ENCODE measurements at places on chromosomes 1 and 21.
A peak's percentile ranks its signal among the peaks of the same experiment; 100 is the strongest.

DNA sequence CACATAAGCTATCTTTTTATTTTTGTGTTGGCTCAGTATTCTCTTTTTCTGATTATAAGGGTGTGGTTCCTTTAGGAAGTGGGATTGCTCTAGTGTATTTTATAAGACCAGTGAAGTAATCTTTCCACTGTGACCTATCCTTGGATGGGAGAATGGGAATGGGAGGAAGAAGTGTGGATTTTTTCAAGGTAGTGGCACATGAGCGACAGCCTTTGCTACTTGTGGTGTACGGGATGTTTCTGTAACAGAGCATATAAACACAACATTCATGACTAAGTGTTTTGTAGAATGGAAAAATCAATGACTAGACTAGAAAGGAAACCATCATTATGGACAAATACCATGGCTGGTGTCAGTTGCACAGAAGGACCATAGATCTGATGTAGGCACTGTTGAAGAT is 209.6 kb downstream of the GIPC2 start:
- DNase-seq: no peak

GRCh38 chr1:37174341-37174740 is 140.0 kb upstream of the GRIK3 start:
- no peak for DNase-seq

GRCh38 chr1:32249831-32250525 is 1.1 kb upstream of the LCK start:
- DNase-seq: peak; percentile 30

GRCh38 chr1:210496063-210496462 is 167.4 kb downstream of the HHAT start:
- no peak for DNase-seq

GRCh38 chr1:213724640-213725536 is 262.9 kb upstream of the PROX1 start:
- DNase-seq: peak; percentile 18

- no peak for DNase-seq
These were observed 33.6 kb downstream of the RUNX1 start for GRCh38 chr21:35015435-35016024.

DNA sequence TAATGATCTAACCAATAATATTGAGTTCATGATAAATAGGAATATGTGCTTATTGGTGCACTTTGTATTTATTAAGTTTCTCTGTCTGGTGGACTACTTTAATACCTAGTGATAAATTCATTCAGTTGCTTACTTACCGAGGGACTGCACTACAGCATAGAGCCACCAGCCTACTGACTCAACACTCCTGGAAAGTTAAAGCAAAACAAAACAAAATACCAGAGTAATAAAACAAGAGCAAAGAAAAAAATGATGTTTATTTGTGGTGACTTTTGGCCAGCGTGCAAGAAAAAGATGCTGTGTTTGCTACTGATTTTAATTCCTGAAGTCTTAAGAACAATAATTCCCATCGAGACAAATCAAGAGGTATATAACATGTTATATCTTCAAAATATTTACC is 586.3 kb downstream of the PLA2G4A start:
- no peak for DNase-seq

DNA sequence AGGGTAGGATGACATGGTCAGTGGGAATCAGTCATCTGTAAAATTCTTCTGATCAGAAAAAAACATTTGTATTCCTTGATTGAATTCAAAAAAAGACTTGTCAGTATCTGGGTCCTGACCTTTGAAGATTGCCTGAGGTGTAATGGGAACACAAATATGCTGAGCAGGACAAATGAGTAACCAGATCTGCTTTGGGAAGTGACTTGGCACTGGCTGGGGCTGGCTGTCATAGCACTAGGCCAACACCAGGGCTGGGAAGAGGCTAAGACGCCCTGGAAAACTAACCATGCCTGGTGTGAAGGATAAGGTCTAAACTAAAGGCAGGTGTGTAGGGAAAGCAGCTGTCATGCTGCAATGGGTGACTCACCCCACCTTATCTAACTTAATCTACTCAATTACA is 452.9 kb upstream of the BEND5 start:
- DNase-seq: no peak

- no peak for DNase-seq
These were observed 102.2 kb downstream of the TSEN15 start for GRCh38 chr1:184153731-184154130.

DNA sequence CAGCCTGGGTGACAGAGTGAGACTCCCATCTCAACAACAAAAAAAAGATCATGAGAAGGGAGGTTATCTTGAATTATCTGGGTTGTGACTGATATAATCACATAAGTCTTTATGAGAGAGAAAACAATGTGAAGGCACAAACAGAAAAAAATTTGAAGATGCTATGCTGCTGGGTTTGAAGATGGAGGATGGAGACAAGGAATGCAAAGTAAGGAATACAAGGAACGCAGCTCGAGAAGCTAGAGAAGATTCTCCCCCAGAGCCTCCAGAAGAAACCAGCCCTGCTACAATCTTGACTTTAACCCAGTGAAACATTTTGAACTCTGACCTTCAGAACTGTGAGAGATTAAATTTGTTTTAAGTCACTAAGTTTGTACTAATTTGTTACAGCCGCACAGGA is 15.1 kb downstream of the EVI5 start:
- no peak for DNase-seq

- no peak for DNase-seq
These were observed 10.2 kb upstream of the BECN2 start for GRCh38 chr1:241947354-241947753.

DNA sequence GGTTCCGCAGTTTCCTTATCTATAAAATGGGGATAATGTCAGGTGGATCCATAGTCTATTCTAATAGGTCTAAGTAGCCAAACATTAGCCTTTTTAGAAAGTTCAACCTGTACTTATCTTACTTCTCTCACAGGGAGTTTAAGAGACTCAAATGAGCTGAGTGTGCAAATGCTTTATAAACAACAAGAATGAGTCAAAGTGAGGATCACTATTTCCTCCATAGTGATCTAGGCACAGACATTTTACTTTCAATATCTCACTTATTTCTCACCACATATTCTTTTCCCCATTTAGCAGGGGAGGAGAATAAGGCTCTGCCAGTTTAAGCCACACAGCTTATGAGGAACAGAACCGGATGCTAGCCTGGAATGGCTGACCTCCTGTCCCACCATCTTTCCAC is 92.1 kb upstream of the LMO4 start:
- no peak for DNase-seq

DNA sequence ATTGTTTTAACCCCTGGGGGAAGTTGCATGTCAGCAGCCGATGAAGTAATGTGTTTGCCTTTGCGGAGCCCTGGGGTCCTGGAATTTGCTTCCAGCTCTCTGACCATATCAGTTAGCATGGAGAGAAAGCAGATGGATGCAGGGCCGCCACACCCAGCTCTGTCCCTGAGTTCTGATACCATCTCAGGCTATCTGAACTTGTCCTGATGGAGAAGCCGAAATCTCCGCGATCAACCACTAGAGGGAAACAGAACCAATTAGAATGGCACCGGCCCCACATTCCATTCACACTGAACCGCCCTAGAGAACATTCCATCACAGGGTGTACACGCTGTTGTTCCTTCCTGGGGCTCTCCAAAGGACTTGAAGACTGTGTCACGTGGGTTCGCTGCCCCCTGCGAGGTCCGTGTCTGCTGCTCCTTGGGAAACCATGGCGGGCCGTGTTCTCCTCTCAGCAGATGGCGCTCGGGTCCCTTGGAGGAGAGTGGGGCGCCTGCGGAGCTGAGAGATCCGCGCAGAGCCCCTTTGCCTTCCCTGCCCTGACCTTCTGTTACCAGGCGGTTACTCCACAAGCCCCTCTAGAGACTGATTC is 75.4 kb downstream of the ABCA4 start:
- DNase-seq: peak; percentile 80

DNA sequence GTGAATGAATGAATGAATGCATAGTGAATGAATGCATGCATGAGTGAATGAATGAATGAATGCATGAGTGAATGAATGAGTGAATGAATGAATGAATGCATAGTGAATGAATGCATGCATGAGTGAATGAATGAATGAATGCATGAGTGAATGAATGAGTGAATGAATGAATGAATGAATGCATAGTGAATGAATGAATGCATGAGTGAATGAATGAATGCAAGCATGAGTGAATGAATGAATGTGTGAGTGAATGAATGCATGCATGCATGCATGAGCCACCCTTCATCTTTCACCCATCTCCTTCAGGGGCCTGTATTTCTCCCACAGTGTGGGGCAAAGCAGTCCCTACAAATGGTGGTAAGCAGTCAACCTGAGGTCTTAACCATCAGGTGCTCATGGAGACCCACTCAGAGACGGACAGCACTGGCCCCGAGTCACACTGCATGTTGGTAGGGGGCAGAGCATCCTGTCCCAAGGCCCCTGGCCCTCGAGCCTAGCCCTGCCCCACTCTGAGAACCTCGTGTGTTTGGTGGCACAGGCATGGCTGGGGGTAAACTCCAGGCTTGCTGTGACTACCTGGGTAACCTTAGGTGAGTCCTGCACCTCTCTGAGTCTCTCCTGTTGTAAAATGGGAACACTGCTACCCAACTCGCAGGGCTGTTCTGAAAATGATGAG is 28.0 kb upstream of the PAX7 start:
- DNase-seq: no peak

DNA sequence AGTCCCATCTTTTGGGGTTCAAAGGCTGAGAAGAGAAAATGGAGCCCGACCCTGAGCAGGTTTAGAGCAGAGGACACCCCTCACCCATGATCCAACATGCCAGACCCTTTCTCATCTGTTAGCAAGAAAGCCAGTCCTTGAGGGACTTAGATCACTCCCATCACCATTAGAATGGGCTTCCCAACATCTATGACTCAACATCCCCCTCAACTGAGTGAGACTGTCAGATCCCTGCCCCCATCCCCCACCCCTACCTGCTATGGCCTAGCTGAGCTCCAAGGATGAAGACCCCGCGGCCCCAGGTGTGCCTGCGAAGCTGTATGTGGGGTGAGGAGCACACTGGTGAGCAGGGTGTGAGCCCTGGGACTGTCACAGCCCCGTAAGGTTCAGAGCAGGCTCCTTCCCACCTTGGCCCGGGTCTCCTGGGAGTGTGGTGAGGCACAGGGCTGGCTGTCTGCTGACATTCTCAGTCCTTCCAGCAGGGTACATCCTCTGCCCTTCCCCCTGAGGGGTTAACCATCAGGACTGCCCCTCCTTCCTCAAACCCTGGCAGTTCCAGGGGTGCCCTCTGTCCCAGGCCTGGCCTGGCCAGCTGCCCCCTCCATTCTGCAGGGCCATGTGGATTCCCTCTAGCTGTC is 21.4 kb upstream of the BLACAT1 start:
- DNase-seq: no peak

DNA sequence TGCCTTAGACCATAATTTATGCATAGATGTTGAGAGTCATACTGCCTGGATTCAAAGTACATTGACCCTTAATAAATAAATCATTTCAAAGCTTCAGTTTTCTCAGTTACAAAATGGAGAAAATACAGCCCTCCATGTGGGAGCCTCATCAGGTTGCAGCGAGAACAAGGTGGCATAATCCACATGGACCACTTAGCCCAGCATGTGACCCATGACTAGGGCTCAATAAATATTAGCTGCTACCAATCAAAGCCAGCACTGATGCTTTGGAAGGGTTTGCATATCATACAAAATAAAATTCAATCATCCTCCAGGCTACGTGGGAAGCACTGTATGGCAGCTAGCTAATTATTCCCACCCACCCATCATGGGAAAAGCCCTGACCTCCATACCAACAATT is 33.5 kb upstream of the RGS7 start:
- no peak for DNase-seq

DNA sequence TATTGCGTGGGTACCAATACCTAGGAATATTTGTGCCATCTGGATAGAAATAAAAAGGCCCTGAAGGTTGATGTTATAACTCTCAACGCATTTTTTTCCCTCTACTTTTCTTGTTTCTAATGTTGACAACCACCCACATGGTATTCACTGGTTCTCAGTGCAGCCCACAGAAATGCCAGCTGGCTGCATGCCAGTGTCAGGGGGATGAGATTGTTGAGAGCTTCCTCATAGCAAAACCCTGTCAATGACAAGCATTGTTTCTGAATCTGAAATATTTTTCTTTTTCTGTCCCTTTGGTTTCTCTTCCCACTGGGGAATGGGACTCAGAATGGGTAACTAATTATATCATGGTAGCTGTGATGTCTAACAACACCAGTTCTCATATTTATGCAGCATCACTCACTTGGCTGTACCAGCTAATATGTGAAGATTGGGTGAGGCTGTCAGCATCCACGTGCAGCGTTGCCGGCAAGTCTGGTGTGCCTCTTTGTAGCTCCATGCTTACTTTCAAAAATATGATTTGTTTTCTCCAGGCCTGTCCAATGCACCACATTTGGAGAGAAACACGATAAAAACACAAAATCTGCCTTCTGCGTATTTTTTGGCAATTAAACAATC is 284.6 kb downstream of the PTBP2 start:
- DNase-seq: no peak

DNA sequence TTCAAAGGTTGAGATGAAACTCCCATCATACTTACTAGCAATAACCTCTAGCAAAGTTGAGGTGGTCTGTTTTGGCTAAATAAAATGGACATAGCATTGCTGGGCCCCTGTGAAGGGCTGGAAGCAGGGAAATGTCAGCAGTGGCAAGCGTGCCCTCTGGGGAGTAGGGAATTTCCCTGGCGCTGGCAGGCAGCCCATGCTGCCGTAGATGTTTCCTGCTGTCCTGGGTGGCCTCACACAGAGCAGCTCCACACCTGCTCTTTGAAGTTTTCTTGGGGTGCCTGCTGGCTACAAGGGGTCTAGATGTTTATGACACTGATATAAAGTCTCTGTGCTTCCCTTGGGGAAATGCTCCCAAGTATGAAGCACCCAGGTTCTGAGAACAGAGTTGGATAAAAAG is 30.2 kb downstream of the ADARB1 start:
- DNase-seq: no peak

GRCh38 chr1:15951341-15952153 is 24.4 kb downstream of the ZBTB17 start:
- no peak for DNase-seq

- no peak for DNase-seq
These were observed 8.2 kb upstream of the C1orf141 start for GRCh38 chr1:67142931-67143330.

- no peak for DNase-seq
These were observed 43.6 kb upstream of the A3GALT2 start for GRCh38 chr1:33364565-33364918.

DNA sequence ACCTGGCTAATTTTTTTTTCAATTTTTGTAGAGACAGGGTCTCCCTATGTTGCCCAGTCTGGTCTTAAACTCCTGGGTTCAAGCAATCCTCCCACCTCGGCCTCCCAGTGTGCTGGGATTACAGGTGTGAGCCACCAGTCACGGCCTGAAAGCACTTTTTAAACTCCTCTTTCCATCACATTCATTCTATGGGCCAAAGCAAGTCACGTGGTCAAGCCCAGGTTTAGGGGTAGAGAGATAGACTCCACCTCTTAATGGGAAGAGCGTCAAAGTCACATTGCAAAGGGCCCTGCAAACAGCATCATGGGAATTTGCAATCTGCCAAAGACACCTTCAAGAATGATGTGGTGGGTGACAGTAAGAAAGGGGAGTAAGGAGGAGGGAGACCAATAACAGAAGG is 7.1 kb downstream of the ATP1A4 start:
- no peak for DNase-seq

DNA sequence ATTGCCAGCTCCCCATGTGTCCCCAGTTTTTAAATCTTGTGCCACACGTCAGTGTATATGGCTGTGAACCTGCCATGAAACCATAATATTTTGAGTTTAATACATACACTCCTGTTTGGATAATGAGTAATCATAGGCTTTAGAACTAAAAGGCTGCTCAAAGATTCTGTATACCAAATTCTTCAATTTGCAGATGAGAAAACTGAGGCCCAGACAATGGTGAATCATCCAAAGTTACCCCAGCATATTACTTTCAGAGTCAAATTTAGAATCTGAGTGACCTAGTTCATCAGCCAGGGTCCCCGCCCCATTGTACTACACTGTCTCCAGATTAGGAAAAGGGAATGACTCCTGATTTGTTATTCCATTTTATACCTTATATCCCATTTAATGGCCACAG is 224.6 kb downstream of the FGGY start:
- no peak for DNase-seq

Measured in uterus (tissue), 4 donors.